NCI-H1694 treated with DMSO at 0.1 percent for 48 hours (cell line): ENCODE measurements at places on chromosomes 12 and 14.

GRCh38 chr12:56590237-56590830 lies 39.8 kb downstream of the BAZ2A start:
- DNase-seq, result peak; percentile 8

DNA sequence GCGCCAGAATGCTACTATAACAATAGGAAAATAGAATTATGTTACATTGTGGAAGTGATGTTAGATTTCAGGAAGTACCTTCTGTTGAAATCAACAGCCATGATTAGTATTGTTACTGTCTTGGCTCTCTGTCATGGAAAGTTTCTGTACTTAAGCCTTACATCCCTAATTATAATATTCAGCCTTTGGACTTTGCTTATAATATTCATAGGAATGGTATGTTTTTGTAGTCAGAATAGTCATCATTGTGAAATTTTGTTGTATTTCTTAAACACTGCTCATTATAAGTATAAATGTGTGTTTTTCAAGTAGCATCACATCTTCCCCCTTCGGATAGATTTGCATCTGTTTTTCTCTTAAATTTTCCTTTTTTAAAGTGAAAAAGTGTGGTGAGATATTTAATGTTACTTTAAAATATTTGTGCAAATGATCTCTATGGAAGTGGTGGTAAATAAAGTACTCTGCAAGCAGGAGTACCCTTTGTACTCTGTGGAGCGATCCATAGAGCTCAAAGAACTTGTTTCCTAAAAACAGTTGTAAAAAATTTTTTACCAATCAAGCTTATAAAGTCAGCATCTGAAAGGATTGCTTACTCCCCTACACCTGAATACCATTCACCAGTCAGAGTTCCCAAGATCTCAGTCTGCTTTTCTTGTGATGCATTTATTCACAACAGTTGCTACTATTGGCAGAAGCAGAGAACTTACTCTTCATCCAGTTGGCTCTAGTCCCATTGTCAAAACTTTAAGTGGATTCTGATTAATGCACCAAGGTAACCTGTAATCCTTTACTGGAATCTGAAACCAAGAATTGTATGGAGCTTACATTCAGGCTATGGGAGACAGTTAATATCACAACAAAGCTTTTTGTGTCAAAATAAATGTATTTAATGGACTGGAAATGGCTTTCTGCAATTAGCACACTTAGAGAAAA lies 87.8 kb downstream of the RIC8B start:
- DNase-seq, result no peak

DNA sequence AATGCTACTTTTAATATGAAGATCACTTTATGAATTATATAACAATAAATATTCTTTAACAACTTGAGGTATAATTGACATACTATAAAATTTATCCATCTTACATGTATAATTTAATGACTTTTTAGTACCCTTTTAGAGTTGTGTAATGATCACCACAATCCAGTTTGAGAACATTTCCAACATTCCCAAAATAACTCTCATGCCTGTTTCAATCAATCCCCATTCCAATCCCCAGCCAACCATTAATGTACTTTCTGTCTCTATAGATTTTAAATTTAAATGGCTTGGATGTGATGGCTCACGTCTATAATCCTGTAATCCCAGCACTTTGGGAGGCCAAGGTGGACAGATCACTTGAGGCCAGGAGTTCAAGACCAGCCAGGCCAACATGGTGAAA lies 23.5 kb upstream of the FRMD6 start:
- DNase-seq, result no peak

DNA sequence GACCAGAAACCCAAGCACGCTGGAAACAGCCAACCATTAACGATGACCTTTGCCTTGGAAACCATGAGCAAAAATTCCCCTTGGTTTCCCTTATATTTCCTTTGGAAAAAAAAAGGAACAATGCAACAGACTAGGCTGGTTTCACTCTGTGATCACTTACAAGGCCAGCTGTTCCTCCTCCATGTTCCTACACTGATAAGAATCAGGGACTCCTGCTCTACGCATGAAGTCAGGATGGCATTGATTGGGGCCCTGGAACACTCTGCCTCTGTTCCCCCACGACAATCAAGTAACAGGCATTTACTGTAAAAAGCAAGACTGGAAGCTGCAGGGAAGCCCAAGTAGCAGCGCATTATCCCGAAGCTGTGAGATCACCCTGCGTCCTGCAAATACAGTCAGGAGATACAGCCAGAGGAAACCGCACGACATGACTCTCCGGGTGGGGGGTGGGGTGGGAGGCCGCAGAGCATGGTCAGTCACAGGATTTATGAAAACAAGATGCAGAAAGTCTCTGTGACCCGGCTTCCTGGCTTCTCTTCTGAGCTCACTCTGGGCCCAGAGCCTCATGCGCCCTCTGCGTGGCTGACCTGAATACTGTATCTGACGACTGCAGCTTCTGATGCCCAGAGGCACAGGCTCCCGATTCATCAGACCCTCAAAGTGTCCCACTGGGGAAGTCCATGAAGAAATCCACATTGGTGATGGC lies 31.1 kb downstream of the SSH1 start:
- DNase-seq, result peak; percentile 7

DNA sequence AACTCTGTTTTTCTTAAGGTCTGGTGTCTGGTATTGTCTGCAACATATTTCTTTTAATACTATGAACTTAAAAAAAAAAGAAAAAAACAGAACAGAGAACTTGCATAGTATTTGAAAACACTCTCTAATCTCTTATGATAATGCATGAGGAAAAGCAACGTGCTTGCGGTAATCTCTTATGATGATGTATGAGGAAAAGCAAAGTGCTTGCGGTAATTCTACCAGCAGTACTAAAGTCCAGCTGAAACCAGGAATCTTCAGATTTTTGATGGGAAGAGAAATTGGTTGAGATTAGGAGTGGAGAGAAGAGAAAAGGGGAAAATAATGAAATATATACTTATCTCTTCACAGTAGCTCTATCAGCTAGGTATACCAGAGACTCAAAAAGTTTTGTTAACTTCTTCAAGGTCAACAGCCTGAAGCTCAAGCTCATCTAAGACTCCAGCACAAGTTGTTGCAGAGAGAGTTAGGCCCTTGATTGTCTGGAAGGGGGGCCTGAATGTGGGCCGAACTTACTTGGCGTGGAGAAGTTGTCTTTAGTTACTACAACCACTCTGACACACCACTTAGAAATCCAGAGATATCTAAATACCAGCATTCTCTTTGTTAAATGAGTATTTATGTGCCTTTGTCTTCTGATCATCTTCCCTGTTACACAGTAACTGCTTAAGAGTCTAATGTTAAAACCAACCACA lies 240.4 kb downstream of the PRKD1 start:
- no peak for DNase-seq

GRCh38 chr14:37643701-37644100 lies 48.3 kb downstream of the TTC6 start:
- no peak for DNase-seq

- peak; percentile 48 for DNase-seq
These were observed 414.1 kb downstream of the KCNH5 start for GRCh38 chr14:62631176-62631575.

- no peak for DNase-seq
These were observed 42.3 kb downstream of the CPM start for GRCh38 chr12:68890701-68891113.

- DNase-seq, result no peak
These were observed 13.1 kb downstream of the P2RX2 start for GRCh38 chr12:132631666-132632065.

GRCh38 chr12:98296462-98297079 lies 218.8 kb upstream of the TMPO start:
- no peak for DNase-seq

- DNase-seq, result no peak
These were observed 111.3 kb downstream of the TSHR start for GRCh38 chr14:81066672-81067071.
